ENCODE measurements at places on chromosomes 1 and 21.

DNA sequence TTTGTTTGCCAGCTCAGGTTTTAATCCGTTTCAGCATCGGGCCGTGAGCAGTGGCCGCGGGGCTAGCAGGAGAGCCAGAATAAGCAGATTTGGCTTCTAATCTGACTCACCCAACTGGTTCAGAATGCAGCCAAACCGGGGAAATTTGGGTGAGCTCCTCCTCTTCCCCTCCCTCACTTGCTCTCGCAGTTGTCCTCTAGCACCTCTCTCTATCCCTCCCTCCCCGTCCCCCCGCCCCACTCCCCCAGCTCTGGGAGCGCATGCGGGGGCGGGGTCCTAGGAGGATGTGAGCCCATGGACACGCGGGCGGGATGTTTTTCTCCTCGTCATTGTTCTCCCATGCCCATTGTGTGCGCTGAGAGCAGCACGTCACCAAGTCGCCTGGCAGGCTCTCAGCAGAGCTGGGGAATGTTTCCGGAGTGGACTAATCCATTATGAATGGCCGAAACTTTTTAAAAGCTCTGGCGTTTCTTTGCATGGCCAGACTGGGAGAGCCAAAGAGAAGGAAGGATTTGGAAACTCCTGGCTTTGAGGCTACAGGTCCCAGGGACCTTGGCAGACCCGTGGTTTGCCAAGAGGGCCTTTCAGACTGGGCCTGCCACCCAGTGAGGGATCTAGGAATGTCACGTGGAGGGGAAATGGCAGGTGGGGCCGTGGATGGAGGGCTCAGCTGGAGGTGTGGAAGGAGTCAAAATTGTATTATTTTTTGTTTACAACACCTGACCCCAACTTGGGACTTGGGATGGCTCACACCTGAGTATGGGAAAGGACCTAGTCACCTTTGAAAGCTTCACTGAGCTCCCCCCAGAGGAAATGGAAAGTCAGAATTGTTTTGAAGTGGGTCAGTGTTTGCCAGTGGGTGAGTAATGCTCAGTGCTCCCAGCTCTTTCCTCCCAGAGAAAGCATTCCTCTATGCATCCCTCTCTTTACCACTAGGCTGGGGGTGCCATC, 39.2 kb downstream of the CDK18 start:
- DNase-seq: peak; percentile 52

DNA sequence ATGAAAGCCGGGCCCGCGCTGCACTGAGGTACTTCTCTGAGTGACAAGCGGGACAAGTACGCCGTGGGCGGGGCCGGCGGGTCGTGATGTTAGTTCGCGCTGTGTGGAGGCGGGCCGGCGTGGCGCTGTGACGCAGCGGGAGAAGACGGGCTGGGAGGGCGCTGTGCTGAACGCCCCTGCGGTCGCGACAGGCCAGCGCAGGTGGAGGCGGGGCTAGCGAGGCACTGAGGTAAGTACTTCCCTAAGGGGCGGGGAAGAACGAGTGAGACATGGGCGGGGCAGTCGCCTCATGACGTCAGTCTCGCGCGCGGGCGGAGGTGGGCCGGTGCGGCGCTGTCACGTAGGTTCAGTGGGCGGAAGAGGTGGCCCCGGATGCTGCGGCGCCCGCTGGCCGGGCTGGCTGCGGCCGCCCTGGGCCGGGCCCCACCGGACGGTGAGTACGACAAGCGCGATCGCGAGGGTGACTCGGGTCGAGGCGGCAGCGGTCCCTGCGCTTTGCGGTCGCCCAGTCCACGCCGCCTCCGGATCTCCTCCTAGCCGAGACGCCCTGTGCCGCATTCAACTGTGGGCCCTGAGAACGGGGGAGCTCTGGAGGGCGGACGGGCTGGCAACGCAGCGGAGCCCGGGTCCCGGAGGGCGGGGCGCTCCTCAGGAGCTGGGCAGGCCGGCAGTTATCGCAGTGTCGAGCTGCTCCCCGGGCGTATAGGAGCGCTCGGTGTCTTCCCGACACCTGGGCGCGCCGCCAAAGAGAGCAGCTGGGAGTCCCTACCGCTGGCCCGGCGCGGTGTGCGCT, at the start of gene GUK1:
Gene GUK1 (plus strand): TSS at position 349 of the 793 bp plus-strand sequence. CDS start 24 bp downstream, at position 373.
- DNase-seq: peak; percentile 98

GRCh38 chr1:170660281-170660713, 3.6 kb upstream of the PRRX1 start:
- no peak for DNase-seq

DNA sequence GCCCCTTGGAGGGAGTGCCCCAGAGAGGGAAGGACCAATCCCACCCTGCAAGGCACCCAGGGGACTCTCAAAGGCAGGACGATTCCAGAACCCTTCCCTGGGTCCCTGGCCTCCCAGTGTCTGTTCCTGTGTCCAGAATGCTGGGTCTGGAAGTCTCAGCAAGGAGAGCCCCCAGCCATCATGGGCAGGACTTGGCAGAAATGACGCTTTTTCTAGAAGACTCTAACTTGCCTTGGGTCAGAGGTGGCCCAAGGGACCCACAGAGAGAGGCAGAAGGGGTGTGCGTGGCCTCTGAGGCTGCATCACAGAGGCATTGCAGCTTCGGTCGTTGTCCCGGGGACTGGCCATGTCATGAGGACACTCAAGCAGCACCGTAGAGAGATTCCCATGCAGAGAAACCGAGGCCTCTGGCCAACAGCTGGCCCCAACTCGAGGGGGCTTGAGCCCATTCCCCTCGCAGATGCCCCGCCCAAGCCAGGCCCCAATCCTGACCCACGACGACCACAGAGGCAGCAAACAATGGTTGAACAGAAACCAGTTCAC, 57.8 kb downstream of the WNT9A start:
- no peak for DNase-seq

DNA sequence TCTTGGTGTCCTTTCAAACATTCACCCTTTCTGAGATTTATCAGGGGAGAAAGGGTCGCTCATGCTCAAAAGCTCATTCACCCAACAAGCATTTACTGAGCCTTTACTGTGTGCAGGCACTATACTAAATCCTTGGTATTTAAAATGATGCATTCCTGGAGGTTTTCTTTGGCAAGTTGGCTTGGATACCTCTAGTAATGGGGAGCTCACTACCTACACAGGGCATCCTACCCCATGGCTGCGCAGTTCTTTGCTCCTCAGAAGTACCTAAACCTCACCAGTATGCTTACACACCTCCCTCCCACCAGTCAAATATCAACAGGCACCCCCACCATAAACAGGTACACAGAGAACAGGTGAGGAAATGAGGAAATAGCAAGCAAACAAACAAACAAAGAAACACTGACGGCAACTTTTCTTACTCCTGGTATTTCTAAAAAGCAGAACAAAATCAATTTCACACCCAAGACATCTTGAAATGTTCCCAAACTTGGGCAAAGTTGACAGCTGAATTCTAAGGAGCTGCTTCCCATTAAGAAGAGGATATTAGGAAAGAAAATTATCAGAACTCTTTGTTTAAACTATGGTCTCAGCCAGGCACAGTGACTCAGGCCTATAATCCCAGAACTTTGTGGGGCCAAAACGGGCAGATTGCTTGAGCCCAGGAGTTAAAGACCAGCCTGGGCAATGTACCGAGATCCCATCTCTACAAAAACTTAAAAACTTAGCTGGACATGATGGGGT, 104.8 kb downstream of the PSMG1 start:
- no peak for DNase-seq
